ENCODE measurements at places on chromosomes 12 and 14. TPM values are rescaled to one million over a fixed set of nuclear protein-coding genes. Genes with fewer than 3 reads are reported as not detected.
A peak's percentile ranks its signal among the peaks of the same experiment; 100 is the strongest.

- no peak overlapping the region for H3K4me3 ChIP-seq
- H3K36me3 ChIP-seq = no peaks in the 10 kb centered on the region
- DNase-seq = no peak
These were observed 11.7 kb downstream of the CINP start for GRCh38 chr14:102351023-102351422.

DNA sequence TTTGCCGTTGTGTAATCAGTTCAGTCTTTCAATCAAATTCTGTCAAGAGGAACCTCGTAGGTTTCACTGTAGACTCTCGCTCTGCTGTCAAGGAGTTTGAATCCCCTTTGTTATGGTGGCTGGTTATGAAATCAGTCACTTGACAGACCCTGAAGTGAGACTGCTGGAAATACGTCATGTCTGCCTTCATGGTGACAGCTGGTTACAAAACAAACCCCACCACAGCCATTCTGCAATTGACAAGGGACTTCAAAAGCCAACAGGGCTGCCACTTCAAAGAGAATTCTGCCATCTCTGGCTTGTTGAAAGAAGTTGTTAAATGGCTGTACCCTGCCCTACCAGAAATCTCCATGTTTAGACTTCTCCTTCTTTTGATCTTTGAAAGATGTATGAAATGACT, 286.9 kb downstream of the ERC1 start:
- no peak overlapping the region for H3K27ac ChIP-seq
- no peak for DNase-seq
- peaks cover 15% of the 10 kb centered on the region for H3K4me1 ChIP-seq
- no peak overlapping the region for H3K4me3 ChIP-seq

DNA sequence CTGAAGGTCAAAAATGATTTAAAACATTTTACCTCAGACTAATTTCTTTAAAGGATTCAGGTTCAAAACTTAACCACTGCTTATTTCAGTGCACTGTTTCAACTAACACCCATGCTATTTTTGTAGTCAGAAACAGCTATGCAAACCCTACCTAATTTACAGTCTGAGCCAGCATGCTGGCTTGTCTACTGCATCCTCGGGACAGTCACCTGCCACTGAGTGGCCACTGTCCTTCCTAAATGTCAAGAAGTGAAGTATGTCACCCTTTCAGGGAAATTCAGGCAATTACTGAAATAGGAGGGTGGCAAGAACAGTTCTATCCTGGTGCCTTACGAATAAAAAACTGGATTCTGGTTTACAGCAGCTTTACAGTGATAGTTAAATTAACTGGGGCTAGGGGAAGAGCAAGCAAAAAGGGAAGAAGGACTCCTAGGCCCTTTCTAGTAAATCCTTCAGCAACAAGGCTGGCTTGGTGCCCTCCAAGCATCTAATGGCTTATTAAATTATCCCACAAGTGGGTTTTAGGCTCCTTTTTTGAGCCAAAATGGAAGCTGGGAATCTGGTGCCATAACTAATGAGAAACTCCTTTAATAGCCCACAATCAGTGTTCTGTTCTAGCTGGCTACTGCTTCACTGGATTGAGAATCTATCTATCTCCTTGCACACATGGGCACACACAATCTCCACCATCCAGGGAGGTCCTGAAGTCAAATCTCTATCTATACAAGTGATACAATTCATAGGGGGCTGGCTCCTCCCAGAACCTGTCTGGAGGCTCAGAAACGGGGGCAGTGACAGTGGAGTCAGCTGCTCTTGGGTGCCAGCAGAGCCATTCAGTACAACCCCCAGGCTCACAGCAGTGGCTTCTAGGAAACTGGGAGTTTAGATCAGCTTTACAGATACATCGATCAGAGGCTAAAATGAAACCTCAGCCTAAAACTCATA, 43.4 kb downstream of the SH2B3 start:
- no peak for DNase-seq
- no peaks in the 10 kb centered on the region for H3K27me3 ChIP-seq
- no peak overlapping the region for H3K4me3 ChIP-seq
- H3K36me3 ChIP-seq = no peaks in the 10 kb centered on the region

GALNT16 gene
- polyA plus RNA-seq = 1.7 TPM

KCNJ8 gene
- polyA plus RNA-seq = 15.8 TPM

- no peak overlapping the region for H3K4me3 ChIP-seq
- DNase-seq = peak; percentile 37
- H3K36me3 ChIP-seq = no peaks in the 10 kb centered on the region
- H3K4me1 ChIP-seq = peaks cover 4% of the 10 kb centered on the region
These were observed 42.4 kb downstream of the ERH start for GRCh38 chr14:69355607-69356281.

- no peaks in the 10 kb centered on the region for H3K4me1 ChIP-seq
- H3K4me3 ChIP-seq = no peak overlapping the region
- H3K27ac ChIP-seq = no peak overlapping the region
- H3K36me3 ChIP-seq = no peaks in the 10 kb centered on the region
- no peak for DNase-seq
These were observed 119.1 kb upstream of the PZP start for GRCh38 chr12:9327320-9327719.

CPNE6 gene
- not detected for polyA plus RNA-seq

Data from hepatocyte (in vitro differentiated cells).